HCT116 (cell line): ENCODE measurements at places on chromosomes 12 and 14. TPM values are rescaled to one million over a fixed set of nuclear protein-coding genes. Genes with fewer than 3 reads are reported as not detected.

The CDKN1B gene
- 33.1 TPM for total RNA-seq

The NRL gene
- 0.66 TPM for total RNA-seq

- no peaks in the 10 kb centered on the region for H3K4me1 ChIP-seq
- H3K27me3 ChIP-seq, result no peaks in the 10 kb centered on the region
- no peak overlapping the region for H3K4me3 ChIP-seq
- no peak overlapping the region for H3K27ac ChIP-seq
Measured at GRCh38 chr12:132100306-132101065, 43.6 kb downstream of the DDX51 start.

DNA sequence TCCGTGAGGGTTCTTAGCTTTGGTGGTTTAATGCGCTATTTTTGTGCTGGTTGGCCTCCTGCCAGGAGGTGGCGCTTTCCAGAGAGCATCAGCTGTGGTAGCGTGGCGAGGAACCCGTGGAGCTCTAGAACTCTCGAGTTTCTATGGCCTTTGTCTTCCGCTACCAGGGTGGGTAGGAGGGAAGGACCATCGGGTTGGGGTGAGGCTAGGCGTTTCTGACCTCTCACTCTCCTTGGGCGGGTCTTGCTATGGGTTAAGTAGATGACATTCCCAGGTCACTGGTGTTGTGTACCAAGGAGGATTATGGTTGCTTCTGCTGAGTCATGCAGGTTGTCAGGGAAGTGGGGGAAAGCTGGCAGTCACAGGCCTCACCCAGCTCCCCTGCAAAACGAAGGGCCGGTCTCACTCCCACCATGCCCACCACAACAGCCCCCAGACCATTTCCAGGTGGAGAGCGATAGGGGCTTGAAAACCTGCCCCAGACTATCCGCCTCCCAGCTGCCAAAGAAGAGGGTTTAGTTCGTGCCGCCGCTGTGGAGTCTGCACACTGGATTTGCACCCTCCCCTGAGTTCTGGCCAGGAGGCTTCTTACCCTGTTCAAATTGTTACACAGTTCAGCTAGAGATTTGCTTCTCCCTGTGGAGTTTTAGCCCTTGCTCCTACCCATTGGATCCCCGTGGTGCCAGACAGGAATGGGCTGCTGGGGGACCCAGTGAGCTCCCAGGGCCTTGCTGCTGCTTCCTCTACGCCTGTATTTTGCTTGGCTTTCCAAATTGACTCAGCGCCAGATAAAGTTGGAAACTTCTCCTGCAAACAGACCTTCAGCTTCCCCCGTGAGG, 21.9 kb downstream of the RNFT2 start:
- peak overlapping the region; percentile 76 for H3K4me3 ChIP-seq
- no peaks in the 10 kb centered on the region for H3K27me3 ChIP-seq
- peak; percentile 53 for DNase-seq
- peak overlapping the region; percentile 67 for H3K27ac ChIP-seq
- H3K4me1 ChIP-seq, result peaks cover 16% of the 10 kb centered on the region; the same call in 1 of the 2 replicates

- H3K36me3 ChIP-seq, result no peaks in the 10 kb centered on the region
- H3K27me3 ChIP-seq, result peaks cover 6% of the 10 kb centered on the region; the same call in 1 of the 2 replicates
- DNase-seq, result no peak
- no peak overlapping the region for H3K27ac ChIP-seq
- H3K4me3 ChIP-seq, result no peak overlapping the region
Measured at GRCh38 chr14:104445832-104446381, 133.7 kb upstream of the C14orf180 start.

DNA sequence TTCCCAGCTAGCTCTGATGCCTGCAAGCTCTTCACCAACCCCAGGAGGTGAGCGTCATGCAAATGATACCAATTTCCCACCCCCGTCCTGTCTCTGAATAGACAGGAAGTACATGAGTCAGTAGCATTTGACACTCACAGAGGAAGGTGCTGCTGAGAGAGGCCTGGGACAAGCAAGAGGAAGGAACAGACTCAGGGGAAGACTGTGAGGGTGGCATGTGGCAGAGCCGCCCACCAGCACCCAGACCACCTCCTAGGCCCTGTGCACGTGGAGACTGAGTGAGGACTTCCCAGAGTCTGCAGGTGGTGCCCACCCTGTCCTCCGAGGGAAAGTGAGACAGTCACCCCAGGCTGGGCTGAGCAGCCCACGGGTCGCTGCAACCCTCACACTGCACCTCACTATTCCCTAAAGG, 199.5 kb upstream of the SFSWAP start:
- no peak overlapping the region for H3K4me3 ChIP-seq
- H3K27me3 ChIP-seq, result peaks cover 18% of the 10 kb centered on the region
- peak; percentile 3 for DNase-seq
- no peaks in the 10 kb centered on the region for H3K36me3 ChIP-seq

DNA sequence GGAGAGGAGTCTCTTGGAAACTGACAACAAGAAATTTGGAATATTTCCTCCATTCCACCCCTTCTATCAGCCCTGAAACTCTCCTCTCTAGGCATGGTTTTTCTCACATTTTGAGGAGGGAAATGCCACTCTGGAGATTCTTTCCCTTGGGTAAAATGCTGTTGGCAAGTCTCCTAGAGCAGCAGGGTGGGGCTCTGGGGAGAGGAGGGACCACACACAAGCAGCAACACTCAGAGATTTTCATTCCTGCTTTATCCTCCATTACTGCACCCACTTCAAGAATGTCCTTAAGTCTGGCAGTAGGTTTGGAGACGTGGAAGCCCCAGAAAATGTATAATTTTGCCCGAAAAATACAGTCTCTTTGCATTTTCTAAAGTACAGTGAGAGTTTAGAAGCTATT, 130.8 kb upstream of the FLRT2 start:
- no peaks in the 10 kb centered on the region for H3K36me3 ChIP-seq
- H3K4me1 ChIP-seq, result no peaks in the 10 kb centered on the region
- no peaks in the 10 kb centered on the region for H3K27me3 ChIP-seq
- H3K27ac ChIP-seq, result no peak overlapping the region

- DNase-seq, result no peak
- H3K27me3 ChIP-seq, result no peaks in the 10 kb centered on the region
- H3K27ac ChIP-seq, result no peak overlapping the region
- no peaks in the 10 kb centered on the region for H3K36me3 ChIP-seq
- H3K4me1 ChIP-seq, result no peaks in the 10 kb centered on the region
- H3K4me3 ChIP-seq, result no peak overlapping the region
Measured at GRCh38 chr12:68264857-68265256, 11.5 kb upstream of the IL22 start.

GRCh38 chr12:83805873-83806272, 1106.7 kb downstream of the SLC6A15 start:
- no peak for DNase-seq
- no peak overlapping the region for H3K4me3 ChIP-seq
- no peak overlapping the region for H3K27ac ChIP-seq
- H3K36me3 ChIP-seq, result no peaks in the 10 kb centered on the region

DNA sequence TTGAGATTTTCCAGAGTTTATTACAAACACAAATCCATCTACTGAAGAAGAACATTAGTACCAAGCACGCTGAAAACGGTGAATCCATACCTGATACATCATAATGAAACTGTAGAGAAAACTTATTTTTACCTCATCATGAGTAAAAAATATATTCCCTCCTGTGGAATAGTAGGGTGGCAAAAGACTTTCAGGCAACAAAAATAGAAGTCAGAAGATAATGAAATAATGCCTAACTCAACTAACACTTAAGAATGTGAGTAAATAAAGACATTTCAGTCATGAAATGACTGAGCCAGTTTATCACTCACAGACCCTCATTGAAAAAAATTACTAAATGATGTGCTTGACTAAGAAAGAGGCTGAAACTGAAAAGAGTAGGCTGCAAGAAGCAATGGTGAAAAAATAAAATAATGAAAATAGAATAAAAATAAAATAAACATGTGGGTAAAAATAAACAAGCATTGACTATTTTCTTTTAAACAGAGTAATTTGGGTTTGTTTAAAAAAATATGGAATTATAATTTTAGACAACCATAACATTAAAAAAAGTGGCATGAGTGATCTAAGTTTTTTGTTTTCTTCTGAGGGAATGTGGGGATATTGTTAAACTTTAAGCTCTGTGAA, 148.6 kb downstream of the ASCL1 start:
- no peak for DNase-seq
- no peak overlapping the region for H3K4me3 ChIP-seq
- H3K36me3 ChIP-seq, result no peaks in the 10 kb centered on the region

- H3K4me3 ChIP-seq, result no peak overlapping the region
- no peaks in the 10 kb centered on the region for H3K4me1 ChIP-seq
- H3K36me3 ChIP-seq, result no peaks in the 10 kb centered on the region
- H3K27me3 ChIP-seq, result no peaks in the 10 kb centered on the region
Measured at GRCh38 chr12:80299219-80299618, 144.8 kb upstream of the PTPRQ start.

- H3K36me3 ChIP-seq, result no peaks in the 10 kb centered on the region
- no peak overlapping the region for H3K4me3 ChIP-seq
- no peak for DNase-seq
- no peaks in the 10 kb centered on the region for H3K4me1 ChIP-seq
- H3K27me3 ChIP-seq, result peaks cover 38% of the 10 kb centered on the region
- no peak overlapping the region for H3K27ac ChIP-seq
Measured at GRCh38 chr12:15318841-15319240, 3.5 kb upstream of the PTPRO start.

GRCh38 chr14:76337635-76338545, 38.0 kb upstream of the ESRRB start:
- no peaks in the 10 kb centered on the region for H3K36me3 ChIP-seq
- no peak for DNase-seq
- H3K4me1 ChIP-seq, result no peaks in the 10 kb centered on the region

- H3K27ac ChIP-seq, result no peak overlapping the region
- no peaks in the 10 kb centered on the region for H3K36me3 ChIP-seq
Measured at GRCh38 chr14:59185676-59186075, 2.8 kb upstream of the DAAM1 start.

- H3K4me1 ChIP-seq, result no peaks in the 10 kb centered on the region
- no peak for DNase-seq
- no peaks in the 10 kb centered on the region for H3K27me3 ChIP-seq
- H3K36me3 ChIP-seq, result no peaks in the 10 kb centered on the region
Measured at GRCh38 chr14:102768223-102769048, 8.8 kb upstream of the TRAF3 start.

- H3K4me3 ChIP-seq, result no peak overlapping the region
- H3K27ac ChIP-seq, result no peak overlapping the region
- H3K27me3 ChIP-seq, result peaks cover 28% of the 10 kb centered on the region; the same call in 1 of the 2 replicates
- no peak for DNase-seq
- no peaks in the 10 kb centered on the region for H3K36me3 ChIP-seq
Measured at GRCh38 chr14:95597784-95598211, 62.9 kb downstream of the GLRX5 start.

- no peak overlapping the region for H3K4me3 ChIP-seq
- H3K36me3 ChIP-seq, result no peaks in the 10 kb centered on the region
- no peaks in the 10 kb centered on the region for H3K27me3 ChIP-seq
- no peak overlapping the region for H3K27ac ChIP-seq
- H3K4me1 ChIP-seq, result no peaks in the 10 kb centered on the region
Measured at GRCh38 chr12:20097626-20098025, 270.7 kb upstream of the PDE3A start.

DNA sequence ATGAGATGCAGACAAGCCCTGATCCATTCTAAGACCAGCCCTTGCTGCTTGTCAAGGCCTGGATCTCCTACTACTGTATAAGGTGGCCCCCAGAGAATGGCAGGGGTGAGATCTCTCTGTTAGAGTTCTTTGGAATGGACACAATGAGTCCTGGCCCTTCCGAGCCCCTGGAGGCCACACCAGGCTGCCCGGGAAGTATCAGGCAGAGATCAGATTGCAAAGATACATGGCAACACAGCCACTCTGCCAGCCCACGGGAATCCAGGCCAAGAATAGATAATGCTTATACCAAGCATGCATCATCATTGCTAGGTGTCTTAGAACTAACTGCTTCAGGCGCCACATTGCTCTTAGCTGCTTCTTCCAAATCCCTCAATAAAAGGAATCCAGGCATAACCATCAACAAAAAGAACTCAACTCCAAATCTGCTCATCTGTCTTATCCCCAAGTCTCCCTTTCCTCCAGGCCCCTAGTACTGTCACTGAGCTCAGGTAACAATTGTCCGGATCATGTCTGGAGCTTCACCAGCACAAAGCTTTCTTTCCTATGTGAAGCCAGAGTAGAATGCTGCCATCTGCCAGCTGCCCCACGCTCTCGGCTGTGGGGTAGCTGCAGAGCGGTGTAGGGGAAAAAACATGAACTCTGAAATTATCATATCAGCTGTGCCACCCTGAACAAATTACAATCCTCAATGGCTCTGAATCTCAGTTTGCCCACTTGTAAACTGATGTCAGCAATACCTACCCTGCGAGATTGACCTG, 5.5 kb upstream of the VASH1 start:
- H3K27me3 ChIP-seq, result 0 out of 2 replicates have a peak, but pooled peaks cover 7% of the 10 kb centered on the region
- H3K4me3 ChIP-seq, result no peak overlapping the region
- H3K36me3 ChIP-seq, result no peaks in the 10 kb centered on the region
- no peaks in the 10 kb centered on the region for H3K4me1 ChIP-seq
- DNase-seq, result no peak
- no peak overlapping the region for H3K27ac ChIP-seq
